Myometrial cell (primary cell): ENCODE measurements at places on chromosomes 7 and 10. TPM values are rescaled to one million over a fixed set of nuclear protein-coding genes. Genes with fewer than 3 reads are reported as not detected.

The HUS1 gene
- total RNA-seq: 19.9 and 26.4 TPM in 2 replicates

The LLCFC1 gene
- total RNA-seq: not detected in 2 replicates

The NKX1-2 gene
- not detected in 2 replicates for total RNA-seq

The CFAP58 gene
- total RNA-seq: 0.35 TPM in 1 of 2 replicates, not detected in the other

The TRIM73 gene
- total RNA-seq: under 0.01 TPM in 1 of 2 replicates, not detected in the other

The AMZ1 gene
- 1.2 and 1.7 TPM in 2 replicates for total RNA-seq

The UFSP1 gene
- 11.2 and 14.7 TPM in 2 replicates for total RNA-seq

The TSPAN13 gene
- 19.0 and 19.9 TPM in 2 replicates for total RNA-seq

The FXYD4 gene
- total RNA-seq: not detected in 2 replicates

The CACNB2 gene
- total RNA-seq: 0.35 TPM in 1 of 2 replicates, not detected in the other

The ACSL5 gene
- 1.4 and 1.8 TPM in 2 replicates for total RNA-seq

The ANKRD16 gene
- 7.1 and 9.2 TPM in 2 replicates for total RNA-seq

The SPDYE2B gene
- total RNA-seq: not detected in 2 replicates

The MSANTD7 gene
- 6.3 and 8.2 TPM in 2 replicates for total RNA-seq

The ZNF398 gene
- 8.5 and 9.5 TPM in 2 replicates for total RNA-seq

The ITPRID1 gene
- not detected in 2 replicates for total RNA-seq

The SH2B2 gene
- 1.8 and 4.3 TPM in 2 replicates for total RNA-seq

The RFC2 gene
- total RNA-seq: 32.6 and 38.6 TPM in 2 replicates

The INHBA gene
- 0.53 and 1.2 TPM in 2 replicates for total RNA-seq

The CCZ1 gene
- 77.4 and 79.6 TPM in 2 replicates for total RNA-seq
